ENCODE measurements at places on chromosomes 2 and 18.

- no peak for DNase-seq
These were observed 1082.6 kb upstream of the CELF4 start for GRCh38 chr18:38648179-38648578.

DNA sequence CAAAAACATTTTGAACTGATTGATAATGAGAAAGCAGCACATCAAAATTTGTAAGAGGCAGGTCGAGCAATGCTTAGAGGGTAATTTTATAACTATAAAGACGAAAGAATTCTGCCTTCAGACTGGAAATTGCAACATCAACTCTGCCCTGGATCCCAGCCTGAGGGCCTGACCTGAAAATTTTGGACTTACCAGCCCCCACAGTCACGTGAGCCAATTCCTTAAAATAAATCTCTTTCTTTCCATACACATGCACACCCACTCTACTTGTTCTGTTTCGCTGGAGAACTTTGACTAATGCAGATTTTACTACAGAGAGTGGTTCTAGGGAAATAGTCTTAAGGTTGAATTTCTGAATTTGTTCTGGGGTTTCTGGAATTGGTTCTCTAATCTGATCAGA, 14.6 kb upstream of the ACOXL start:
- DNase-seq, result no peak

- no peak for DNase-seq
These were observed 20.9 kb upstream of the KLF11 start for GRCh38 chr2:10022445-10022844.

DNA sequence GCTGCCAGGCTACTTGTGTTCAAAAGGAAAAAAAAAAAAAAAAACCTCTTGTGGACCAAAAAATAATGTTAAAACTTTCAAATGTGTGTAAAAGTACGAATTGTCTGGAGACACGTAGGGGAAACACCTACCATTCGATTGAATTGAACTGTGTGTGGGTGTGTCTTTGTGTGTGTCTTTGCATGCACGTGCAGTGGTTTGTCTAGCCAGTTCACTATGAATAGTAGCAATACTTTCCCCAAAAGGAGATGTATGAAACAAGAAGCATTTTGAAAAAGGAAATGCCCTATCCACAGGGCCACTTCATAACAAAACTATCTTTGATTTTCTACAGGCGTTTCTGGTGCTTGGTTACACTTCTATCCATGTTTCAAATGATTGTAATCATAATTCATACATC, 186.8 kb downstream of the RPRM start:
- DNase-seq, result no peak

DNA sequence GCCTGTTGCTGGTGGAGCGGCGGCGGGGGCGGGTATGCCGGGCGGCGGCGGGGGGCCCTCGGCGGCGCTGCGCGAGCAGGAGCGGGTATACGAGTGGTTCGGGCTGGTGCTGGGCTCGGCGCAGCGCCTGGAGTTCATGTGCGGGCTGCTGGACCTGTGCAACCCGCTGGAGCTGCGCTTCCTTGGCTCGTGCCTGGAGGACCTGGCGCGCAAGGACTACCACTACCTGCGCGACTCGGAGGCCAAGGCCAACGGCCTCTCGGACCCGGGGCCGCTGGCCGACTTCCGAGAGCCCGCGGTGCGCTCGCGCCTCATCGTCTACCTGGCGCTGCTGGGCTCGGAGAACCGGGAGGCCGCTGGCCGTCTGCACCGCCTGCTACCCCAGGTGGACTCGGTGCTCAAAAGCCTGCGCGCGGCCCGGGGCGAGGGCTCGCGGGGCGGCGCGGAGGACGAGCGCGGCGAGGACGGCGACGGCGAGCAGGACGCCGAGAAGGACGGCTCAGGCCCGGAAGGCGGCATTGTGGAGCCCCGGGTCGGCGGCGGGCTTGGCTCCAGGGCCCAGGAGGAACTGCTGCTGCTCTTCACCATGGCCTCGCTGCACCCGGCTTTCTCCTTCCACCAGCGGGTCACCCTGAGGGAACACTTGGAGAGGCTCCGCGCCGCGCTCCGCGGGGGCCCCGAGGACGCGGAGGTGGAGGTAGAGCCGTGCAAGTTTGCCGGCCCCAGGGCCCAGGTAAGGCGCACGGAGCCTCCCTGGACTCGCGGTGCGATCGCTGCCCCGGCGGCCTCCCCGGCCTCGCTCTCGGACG, 1.0 kb downstream of the ZCCHC2 start:
- DNase-seq, result peak; percentile 65

DNA sequence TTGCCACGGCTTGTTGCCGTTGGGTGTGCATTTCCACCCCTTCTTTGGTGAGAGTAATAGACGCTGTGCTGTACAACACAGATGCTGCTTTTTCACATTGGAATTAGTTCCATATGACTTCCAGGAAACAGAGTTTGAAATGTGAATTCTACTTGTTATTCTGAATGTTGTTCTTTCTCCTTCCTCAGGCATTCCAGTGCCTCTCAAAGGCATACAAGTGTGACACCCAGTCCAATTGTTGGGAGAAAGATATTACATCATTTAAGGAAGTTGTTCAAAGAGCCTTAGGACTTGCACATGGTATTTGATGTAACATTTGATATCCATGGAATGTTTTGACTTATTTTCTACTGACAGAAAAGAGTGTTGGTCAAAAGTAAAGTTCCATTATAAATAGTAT, 134.4 kb upstream of the LTBP1 start:
- DNase-seq, result no peak

GRCh38 chr2:137525132-137525531, 439.1 kb upstream of the HNMT start:
- no peak for DNase-seq

DNA sequence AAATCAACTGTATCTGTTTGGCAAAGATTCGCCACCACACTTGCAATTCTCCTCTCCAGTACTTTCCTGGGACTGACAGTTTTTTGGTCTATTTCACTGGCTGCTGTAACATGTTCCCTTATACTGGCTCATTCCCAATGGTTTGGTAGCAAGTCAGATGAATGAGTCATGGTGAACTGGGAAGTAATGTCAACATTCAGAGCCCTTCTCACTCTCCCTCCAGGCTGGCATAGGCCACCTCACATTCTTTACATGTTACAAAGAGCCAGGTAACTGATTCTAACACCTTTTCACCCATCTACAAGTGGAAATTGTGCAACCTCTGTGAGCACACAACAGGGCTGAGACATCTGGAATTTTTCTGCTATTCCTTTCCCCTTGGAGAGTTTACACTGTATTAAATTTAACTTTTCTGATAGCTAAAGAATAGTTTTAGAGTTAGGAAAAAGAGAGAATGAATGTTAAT, 111.3 kb upstream of the TLK1 start:
- DNase-seq, result no peak

GRCh38 chr2:36695746-36696415, 626 bp upstream of the VIT start:
- no peak for DNase-seq

DNA sequence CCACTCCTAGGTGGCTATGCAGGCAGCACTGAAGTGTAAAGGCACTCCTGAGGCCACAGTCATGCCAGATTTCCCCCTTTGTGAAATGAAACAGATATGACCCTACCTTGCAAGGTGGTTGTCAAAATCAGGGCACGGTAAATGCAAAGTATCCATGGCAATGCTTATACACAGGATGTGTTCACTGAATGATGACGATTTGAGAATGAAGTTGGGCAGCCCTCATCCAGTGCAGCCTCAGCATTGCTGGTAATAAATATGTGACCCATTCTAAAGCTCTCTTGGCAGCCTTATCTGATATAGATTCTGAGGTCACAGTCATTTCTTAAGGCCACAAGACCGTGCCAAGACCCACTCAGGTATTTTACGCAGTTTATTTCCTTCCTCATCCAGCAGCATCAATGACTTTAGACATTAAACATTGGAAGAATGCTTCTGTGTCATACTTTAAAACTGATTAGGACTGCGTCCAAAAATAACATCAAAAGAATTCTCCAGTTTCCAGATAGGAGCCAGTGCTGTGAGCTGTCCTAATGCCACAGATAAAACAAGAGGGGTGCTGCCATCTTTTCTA, 125.5 kb upstream of the SERTAD2 start:
- no peak for DNase-seq

- DNase-seq, result no peak
These were observed 337.4 kb upstream of the ID2 start for GRCh38 chr2:8344144-8345097.

GRCh38 chr2:101398116-101398821, 11.0 kb upstream of the CREG2 start:
- no peak for DNase-seq

- no peak for DNase-seq
These were observed 60.1 kb downstream of the SPIRE1 start for GRCh38 chr18:12597760-12598159.

DNA sequence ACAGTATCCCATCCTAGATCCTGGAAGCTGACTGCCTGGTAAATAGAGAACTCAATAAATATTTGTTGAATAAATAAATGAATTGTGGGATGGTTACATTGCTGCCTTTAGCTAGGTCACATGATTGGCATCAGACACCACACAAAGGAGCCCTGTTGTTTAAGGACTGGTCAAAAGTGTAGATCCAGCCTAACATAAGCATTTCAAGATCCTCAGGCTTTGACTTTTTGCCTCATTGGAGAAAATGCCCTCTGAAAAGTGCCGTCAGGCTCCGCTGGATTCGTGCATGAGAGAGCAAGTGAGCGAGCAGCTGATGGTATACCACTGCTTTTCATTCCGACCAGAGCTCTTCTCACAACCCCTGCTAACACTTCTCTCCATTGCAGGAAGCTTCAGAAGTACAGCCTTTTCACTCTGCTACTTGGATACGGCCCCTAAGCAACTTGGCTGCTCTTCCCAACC, 1.3 kb upstream of the ZNF24 start:
- no peak for DNase-seq

- no peak for DNase-seq
These were observed 20.0 kb upstream of the MEIS1 start for GRCh38 chr2:66414896-66415295.

- DNase-seq, result no peak
These were observed 51.5 kb downstream of the SMIM21 start for GRCh38 chr18:75376004-75376403.

DNA sequence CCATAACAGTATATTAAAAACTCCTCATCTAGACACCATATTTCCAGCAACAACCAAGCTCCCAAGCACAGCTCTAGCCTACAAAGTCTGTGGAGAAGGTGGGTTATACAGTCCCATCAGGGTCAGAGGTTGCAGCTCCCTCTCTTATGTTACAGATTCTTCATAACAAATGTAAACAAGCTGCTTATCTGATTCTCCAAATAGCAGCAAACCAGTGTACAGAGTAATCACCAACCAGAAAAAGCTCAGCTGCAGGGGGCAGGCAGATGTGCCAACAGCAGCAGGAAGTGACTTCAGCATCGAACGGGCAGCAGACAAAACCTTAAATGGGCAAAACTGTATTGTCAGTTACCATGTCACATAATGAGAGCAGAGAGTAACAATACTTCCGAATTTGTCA, 52.9 kb upstream of the NABP1 start:
- no peak for DNase-seq

DNA sequence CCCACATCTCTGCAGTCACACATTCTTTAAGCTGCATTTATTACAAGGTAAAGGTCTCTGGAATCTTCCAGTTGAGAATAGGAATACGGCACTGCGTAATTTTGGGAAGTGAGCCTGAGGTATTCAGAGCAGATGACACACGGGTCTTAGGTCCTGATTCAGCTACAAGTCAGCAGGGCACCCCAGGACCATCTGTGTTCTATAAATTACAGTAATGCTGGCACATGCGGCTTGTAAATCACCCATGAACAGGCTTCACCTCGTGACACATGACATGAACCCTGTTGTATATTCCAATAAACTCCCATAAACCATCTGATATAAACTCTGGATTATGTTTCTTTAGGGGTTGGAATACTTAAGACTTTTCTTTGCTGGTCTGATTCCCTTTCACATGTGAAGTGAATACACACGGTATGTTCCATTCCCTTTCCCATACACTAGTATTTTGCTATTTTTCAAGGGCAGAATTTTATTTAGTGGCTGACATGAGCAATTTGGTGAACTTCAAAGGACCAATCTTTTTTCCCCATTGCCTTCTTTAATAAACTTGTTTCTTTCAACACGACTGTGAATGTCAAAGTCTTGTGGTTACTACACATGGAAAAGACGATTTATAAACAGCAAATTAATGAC, 298.6 kb downstream of the MEIS1 start:
- DNase-seq, result no peak

DNA sequence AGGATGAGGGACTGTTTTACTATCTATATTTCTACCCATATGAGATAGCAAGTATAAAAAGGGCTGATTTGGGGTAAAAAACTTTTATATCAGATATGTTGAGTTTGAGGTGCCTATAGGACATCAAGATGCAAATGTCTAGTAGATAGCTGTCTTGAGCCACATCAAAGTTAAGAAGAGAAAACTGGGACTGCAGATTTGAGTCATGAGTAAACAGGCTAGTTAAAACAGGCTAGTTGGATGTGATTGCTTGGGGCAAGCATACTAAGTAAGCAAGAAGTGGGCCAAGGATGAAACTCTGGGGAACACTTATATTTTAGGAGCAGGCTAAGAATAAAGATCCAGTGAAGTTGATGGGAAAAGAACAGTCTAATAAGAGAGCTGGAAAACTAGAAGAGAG, 2.8 kb upstream of the SCRN3 start:
- no peak for DNase-seq

- DNase-seq, result no peak
These were observed 18.0 kb downstream of the RAPGEF4 start for GRCh38 chr2:172753610-172754009.

DNA sequence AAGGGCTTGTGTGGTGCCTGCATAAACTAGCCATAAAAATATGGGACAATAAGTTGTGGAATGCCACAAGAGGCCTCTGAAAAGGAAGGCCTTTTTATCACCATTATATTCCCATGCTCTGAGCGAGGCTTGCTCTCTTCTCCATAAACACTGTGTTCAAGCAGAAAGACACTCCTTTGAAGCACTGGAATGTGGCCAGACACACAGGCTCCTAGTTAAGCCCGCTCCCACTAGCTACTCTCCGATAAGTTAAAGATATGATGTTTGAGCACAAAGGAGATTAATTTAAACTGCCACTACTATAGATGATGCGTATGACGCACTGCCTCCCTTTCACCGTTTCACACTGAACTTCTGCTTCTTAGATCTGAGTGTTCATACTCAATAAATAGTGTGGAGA, 188.7 kb upstream of the TWIST2 start:
- DNase-seq, result no peak

GRCh38 chr2:188028739-188029138, 262.9 kb upstream of the GULP1 start:
- DNase-seq, result peak; percentile 73

DNA sequence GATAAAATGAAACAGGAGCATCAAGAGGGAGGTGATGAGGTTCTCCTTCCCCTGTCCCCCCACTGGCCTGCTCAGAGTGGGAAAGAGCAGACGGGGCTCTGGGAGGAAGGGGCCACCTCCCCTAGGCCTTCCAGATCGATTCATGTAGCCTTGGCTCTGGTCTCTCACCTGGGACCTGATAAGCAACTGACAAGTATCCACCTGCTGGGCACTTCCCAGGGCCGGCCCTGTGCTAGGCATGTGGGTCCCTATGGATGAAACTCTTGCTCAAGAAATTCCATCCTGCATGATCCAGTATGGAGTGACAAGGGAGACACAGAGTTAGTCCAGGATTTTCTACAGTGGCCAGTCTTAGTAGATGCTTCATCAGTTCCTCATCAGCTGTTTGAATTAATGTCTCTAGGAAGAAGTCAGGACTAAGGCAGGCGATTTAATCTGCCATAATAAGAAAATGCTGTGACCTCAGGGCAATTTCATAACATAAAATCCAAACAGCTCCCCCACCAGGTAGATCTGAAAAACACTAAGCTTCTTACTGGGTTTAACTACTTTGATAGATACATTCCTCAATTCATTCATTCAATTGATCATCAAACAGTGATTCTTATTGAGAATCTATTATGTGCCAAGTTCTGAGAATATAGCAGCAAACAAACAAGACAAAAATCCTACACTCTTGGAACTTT, 44.7 kb upstream of the ZFP36L2 start:
- DNase-seq, result no peak

- no peak for DNase-seq
These were observed 646.7 kb upstream of the CDH2 start for GRCh38 chr18:28823506-28824182.
